Activated CD8-positive, alpha-beta memory T cell treated with anti-CD3 and anti-CD28 coated beads, Interleukin-2, amount 50 U/mL, for 4 hours (primary cell): ENCODE measurements at places on chromosomes 1 and 21.

DNA sequence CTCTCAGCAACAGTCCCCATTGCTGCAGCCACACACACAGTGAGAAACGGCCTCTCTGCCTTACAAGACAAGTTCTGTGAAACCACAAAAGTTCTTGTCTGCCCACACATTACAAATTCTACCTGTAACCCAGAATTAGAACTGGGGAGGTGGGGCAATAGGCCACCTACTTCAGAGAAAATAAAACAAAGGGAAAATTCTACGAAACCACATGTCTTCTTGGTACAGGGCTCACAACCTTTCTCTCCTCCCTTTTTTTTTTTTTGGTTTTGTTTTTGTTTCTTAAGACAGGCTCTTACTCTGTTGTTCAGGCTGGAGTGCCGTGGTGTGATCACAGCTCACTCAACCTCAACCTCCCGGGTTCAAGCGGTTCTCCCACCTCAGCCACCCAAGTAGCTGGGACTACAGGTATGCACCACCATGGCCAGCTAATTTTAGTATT, 30.2 kb downstream of the LPAR3 start:
- peak; percentile 47 for DNase-seq

DNA sequence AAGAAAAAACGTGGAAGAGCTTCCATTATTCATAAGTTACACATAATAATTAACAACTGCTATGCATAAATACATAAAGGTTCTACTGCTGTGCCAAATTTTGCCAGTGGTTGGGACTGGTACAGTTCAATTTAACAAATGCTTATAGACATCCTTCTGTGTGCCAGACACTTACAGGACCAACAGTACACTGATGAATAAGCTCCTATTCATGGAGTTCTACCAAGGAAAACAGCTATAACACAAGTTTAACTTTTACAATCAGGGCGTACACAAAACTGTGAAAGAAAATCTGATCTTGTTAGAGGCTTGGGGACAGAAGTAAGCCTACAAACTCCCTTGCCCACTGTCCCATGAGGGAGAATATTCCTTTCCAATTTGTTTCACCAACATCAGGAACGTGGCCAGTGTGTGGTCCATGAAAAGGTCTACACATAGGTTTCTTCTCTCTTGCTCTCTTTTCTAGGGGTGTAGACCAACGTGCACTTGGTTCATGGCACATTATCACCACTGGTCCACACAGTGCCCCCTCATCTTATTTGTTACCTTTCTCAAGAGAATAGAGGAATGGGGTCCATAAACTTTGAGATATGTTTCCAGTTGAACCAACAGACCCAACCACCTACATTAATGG, 10.1 kb downstream of the NRIP1 start:
- DNase-seq = no peak

GRCh38 chr1:54487571-54488050, 60.4 kb upstream of the ACOT11 start:
- no peak for DNase-seq

- peak; percentile 45 for DNase-seq
Measured at GRCh38 chr1:26862781-26863684, at the start of gene SFN. TSS of gene SFN (plus strand) at chr1:26863149. CDS start at chr1:26863213, 64 bp downstream.

GRCh38 chr21:40080385-40080784, 213.1 kb downstream of the PCP4 start:
- no peak for DNase-seq

- DNase-seq = no peak
Measured at GRCh38 chr1:25110485-25110884, 121.8 kb downstream of the SYF2 start.

GRCh38 chr1:80054129-80054528, 1047.6 kb upstream of the ADGRL4 start:
- no peak for DNase-seq

DNA sequence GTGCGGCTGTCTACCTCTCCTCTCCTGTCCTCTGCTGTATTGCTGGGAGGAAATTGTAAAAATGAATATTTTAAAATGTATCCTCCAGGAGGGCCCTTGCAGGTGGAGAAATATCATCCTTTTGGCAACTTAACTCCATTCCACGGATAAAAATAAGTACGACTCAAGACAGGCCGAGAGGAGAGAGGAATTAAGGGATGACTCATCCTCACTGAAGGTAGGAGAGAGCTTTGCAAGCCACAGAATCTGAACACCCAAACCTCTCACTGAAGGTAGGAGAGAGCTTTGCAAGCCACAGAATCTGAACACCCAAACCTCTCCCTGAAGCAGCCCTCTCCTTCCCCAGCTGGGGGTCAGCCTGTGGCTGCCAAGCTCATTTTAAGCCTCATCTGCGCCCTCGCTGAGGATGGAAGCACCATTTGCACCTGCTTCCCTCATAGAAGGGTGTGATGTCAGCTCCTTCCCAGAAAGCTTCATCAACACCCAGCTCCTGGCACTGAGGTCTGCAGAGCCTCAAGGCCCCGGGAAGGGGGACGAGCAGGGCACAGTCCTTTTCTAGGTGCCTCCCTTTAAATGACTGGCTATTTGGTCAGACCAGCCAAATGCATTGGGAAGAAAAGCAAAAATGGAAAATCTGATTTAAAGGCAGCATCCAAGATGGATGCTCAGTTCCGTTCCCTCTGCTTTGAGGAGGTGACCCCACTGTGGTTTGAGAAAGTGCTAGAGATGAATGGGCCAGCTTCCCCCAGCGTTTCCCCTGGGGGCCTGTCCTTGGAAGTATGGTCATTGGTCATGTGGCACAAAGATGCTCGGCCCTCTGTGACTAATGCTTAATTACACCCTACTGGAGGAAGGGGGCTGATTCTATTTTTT, 12.9 kb upstream of the SELENON start:
- no peak for DNase-seq

- no peak for DNase-seq
Measured at GRCh38 chr1:116743535-116743934, 10.7 kb upstream of the CD2 start.

- peak; percentile 35 for DNase-seq
Measured at GRCh38 chr1:109802136-109802900, 38.6 kb upstream of the EPS8L3 start.

- no peak for DNase-seq
Measured at GRCh38 chr1:170032531-170033280, 41.8 kb downstream of the KIFAP3 start.

DNA sequence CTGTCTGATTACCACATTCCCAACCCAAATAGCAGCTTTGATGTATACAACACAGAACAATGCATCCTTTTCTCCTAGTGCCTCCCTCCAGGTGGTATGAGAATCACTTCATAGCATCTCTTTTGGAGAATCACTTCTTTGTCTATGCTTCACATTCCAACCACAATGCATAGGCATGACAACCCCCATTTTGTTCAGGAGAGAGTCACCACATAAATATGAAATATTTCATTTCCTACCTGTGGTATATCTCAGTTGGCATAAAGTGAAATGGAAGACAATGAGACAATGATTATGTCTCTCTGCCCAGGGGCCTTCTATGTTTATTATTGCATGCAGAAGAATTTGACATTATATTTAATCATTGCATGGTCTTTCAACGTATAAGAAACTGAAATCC, 112.2 kb downstream of the BRINP2 start:
- DNase-seq = no peak

DNA sequence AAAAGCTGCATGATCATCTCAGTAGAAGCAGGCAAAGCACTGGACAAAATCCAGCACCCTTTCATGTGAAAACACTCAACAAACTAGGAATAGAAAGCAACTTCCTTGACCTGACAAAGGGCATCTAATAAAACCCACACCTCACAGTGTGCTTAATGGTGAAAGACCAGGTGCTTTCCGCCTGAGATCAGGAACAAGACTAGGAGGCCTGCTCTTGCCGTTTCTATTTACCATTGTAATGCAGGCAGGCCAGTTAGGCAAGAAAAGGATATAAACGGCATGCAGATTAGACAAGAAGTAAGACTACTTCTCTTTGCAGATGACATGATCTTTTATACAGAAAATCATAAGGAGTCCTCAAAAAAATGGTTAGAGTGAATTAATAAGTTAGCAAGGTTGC, 37.2 kb downstream of the SLC37A1 start:
- no peak for DNase-seq

DNA sequence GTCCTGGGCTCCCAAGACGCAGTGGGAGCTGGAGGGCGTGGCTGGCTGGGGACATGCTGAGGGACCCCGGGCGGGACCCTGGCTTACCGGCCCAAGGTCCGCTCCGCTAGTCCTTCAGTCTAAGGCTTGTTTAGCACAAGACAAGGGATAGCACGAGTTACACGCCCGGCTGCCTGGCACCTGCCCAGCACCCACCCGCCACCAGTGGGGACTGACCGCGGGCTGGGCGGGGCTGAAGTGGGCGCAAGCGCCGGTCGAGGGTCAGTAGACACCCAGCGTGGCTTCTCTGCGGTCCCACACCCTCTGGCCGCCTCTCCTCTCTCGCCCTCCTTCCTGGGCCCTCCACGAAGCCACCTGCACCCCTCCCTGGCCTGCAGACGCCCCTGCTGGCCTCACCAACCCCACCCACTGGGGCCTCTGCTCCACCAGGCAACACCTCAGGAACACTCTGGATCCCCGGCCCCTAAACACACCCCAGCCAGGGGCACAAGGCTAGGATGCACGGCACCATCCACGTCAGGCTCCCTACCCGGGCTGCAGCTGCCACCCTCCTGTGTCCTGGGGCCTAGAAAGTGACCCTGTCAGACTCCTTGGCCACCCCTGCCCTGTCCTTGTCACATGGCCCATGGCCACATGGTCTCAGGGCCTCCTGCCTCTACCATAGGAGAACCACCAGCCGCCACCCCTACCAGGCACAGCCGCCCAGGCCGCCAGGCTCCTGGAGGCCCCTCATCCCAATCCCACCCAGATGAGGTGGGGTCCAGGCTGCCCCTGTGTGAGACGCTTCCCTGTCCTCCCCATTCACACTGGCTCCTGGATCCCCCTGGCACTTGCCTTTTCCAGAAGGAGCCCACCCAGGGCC, 6.1 kb downstream of the TAS1R3 start:
- DNase-seq = no peak

GRCh38 chr1:97904534-97904933, 16.3 kb downstream of the DPYD start:
- no peak for DNase-seq

DNA sequence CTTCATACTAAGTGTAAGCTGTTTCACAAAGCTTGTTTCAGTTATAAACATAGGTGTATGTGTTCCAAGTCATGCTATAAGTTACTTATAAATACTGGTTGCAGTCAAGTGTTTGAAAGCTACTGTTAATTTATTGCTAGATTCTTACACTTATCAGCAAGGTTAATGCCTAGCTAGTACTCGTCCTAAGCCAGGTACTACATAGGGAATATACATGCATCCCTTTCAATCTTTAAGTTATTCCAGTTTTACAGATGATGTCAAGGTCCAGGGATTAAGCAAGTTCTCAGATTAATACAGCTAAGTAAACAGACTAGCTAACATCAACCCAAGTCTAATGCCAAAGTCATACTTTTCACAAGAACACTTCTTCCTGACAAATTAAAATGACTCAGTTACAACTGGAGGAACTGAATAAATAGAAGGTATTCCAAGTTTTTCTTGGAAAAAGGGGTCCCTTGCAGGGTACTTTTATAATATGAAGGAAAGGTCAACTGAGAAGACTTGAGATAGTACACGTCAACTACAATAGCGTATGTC, 652.2 kb upstream of the USP24 start:
- no peak for DNase-seq

DNA sequence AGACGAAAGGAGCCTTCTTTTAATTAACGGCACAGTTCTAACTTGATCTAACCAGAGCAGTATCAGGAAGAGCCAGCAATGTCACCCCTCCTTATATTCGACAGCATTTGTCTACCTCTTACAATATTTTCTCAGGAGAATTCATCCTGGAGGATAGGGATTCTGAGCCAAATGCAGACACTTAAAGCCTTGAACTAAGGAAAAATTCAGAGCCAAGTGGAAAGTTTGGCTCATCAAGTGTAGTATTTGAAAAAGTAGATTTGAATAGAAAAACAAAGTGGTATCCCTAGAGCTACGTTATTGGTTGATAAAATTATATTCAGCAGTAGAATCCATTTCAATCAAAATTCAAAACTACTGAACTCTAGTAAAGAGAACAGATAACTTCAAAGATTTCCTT, 732.0 kb upstream of the ADGRL2 start:
- no peak for DNase-seq

DNA sequence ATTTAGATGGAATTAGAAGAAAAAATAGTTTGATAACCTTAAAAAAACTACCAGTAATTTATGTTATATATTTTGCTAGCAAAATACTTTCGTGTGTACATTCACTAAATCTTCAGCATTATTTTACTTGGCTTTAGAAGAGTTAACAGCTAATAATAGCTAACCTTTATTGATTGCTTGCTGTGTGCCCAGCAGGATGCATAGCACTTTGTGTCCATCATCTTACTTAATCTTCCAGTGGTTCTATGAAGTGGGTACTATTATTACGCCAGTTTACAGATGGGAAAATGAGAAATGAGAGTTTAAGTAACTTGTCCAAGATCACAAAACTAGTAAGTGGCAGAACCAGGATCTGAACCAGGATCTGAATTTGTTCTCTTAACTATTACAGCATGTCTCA, 41.7 kb upstream of the GPR25 start:
- no peak for DNase-seq

DNA sequence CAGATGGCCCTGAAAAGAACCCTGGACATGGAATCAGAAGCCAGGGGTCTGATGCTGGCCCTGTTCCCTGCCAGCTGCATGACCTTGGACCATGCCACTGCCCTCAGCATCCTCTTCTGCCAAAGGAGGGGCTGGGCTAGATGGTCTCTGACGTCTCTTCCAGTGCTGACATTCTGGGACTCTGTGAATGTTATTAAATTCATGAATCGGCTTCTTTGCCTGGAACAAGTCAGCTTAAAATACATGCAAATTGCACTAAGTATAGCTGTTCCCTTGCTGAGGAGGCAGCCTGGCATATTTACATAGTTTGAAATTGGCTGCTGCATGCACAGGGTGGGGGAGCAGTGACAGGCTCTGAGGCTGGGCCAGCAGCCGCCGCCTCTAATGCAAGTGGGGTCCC, 23.8 kb downstream of the KCNA2 start:
- DNase-seq = no peak

GRCh38 chr1:172351346-172351745, 69.1 kb upstream of the C1orf105 start:
- no peak for DNase-seq

DNA sequence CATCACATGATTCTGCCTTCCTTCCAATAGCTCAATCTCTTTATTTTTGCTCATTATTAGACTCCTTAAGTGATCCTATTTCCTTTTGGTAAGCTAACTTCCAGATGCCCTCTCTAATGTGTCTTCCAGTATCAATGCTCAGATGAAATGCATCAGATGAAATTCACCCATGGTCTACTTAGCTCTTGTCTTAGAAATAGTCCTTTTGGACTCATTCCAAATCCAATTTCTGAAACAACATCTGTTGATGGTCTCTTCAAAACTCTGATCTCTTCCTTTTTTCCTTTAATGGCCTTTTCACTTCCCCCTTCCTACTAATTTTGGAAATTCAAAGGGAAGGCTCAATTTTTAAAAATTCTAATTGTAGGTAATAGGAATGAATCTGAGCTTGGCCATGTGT, 81.1 kb upstream of the GREM2 start:
- no peak for DNase-seq

GRCh38 chr21:44326716-44327602, 12.2 kb downstream of the CFAP410 start:
- no peak for DNase-seq
